ENCODE measurements at places on chromosomes 12 and 14. TPM values are rescaled to one million over a fixed set of nuclear protein-coding genes. Genes with fewer than 3 reads are reported as not detected.
A peak's percentile ranks its signal among the peaks of the same experiment; 100 is the strongest.

DNA sequence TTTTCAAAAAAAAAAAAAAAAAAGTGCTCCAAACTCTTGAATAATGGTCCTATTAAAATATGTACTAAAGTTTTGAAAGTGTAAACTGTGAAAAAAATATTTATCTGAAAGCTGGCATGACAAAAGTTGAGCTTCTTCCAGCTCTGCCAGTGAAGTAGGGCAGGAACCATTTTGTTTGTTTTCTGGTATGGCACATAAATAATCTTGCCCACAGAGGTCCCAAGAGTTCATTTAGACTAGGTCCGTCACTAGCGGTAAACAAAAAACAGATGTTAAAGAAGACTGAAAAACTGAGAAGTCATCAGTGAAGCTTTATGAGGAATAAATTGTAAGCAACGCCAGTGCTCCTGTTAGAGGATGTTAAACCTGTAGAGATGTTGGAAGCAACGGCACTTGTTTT lies 7.0 kb downstream of the ERP27 start:
- no peak for DNase-seq

The LMNTD1 gene
- not detected for total RNA-seq

GRCh38 chr12:1766110-1766509 lies 54.3 kb upstream of the LRTM2 start:
- DNase-seq, result no peak

GRCh38 chr14:97692084-97692483 lies 894.9 kb downstream of the VRK1 start:
- DNase-seq, result no peak

GRCh38 chr12:46660719-46661109 lies 165.1 kb downstream of the SLC38A4 start:
- no peak for DNase-seq

The TMEM121 gene
- 21.2 TPM for total RNA-seq

GRCh38 chr12:120677765-120678473 lies 9.0 kb upstream of the MLEC start:
- no peak for DNase-seq

GRCh38 chr14:53709381-53709780 lies 247.2 kb downstream of the BMP4 start:
- DNase-seq, result no peak

DNA sequence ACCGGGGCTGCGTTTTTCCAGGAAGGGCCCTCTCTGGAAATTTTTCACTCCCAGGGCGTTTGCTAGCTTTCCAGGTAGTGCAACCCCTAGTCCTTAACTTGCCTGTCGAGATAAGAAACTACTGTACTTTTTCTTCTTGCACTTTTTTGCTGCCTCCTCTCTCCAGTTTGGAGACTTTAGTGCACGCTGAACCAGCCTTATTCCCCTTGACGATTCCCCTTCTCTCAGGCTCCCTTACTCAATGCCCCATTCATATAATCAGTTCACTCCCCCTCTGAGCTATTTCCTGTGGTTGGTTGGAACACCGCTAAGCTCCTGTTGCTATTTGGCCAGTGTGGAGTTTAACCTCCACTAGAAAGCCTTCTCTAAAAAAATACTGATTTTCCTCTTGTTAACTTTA lies 682 bp downstream of the CREBL2 start:
- no peak for DNase-seq

DNA sequence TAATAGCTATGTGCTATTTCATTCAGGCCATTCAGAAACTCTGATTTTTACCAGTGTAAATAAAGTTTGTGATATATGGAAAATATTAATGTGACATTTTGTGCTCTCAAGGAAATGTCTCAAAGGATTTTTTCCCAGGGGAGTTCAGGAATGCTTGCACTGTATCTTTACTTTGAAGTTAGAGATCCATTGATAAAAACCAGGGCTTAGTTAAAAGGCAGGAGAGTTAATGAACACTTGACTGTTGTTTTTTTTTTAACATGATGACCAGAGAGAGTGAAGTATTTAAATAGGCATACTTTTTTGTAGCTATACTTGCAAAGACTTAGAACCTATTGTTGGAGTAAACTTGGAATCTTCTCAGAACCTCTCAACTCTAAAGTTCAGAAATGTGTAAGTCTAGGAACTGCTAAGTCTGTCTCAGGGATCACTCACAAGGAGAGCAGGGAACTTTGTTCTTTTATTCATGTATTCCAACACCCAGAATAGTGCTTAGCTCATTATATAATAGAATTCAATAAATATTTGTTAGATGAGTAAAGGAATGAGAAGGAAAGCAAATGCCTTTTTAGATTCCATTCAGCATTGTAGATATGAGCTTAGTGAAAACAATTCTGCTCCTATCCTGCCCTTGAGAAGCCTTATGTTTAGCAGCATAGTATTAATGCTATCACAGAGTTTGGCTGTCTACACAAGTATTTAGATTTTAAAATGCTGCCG lies 117.5 kb downstream of the DAAM1 start:
- DNase-seq, result no peak

- no peak for DNase-seq
Measured at GRCh38 chr12:110578694-110579534, 4.2 kb downstream of the PPTC7 start.

GRCh38 chr12:4450551-4451112 lies 5.0 kb upstream of the FGF6 start:
- DNase-seq, result no peak

DNA sequence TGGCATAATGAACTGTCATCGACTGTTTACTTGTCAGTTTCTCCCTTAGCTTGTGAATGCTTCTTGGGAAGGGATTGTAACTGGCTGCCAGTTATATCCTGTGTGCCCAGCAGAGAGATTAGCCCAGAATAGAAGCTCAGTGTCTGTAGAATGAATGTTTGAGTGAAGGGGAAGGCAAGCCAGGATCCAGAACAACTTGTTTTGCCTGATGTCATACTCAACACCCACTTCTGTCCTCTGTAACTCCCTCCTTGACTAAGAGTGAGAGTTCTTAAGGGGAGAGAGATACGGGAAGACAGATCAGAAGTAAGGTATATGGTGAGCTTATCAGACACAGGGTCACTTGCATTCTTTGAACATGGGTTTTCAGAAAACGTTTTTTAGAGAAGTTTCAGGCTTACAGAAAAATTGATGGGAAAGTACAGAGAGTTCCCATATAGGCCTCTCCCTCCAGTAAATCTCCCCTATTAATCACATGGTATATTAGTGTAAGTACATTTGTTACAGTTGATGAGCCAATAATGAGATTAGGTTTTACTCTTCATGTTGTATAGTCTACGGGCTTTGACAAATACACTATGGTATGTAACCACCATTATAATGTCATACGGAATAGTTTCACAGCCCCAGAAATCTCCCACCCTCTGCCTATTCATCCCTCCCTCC lies 5.6 kb upstream of the SPPL3 start:
- DNase-seq, result no peak

The DPPA3 gene
- not detected for total RNA-seq

The IRAK4 gene
- 10.7 TPM for total RNA-seq

GRCh38 chr12:127162307-127162706 lies 1104.7 kb upstream of the TMEM132C start:
- no peak for DNase-seq

The PSMB5 gene
- total RNA-seq, result 270 TPM

The PAPLN gene
- total RNA-seq, result 21.2 TPM

- DNase-seq, result no peak
Measured at GRCh38 chr12:64877363-64878004, 53.0 kb downstream of the TBC1D30 start.

DNA sequence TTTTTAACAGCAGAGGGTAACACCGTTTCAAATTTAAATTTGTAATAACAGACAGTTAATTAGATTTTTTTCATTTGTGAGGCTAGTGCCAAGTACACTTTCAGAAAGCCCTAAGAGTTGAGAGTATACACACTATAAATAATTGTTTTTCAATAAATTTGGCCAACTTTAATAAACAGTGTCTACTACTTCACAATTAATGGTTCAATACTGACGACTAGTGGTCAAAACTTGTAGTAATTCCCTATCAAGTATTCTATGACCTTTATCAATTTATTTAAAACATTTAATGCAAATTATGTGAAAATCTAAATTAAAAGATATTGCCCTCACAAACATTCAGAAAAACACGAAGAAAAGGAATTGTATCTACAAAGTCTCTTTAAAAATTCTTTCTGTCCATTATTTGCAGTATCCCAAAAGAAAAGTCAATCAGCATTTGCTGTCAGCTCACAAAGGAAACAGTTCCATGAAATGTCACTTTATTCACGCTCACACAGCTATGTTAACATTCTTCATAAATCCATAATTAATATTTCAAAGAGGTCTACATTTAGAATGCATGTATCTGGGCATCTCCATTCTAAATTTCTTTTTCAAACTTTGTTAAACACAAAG lies 91.2 kb downstream of the CEP128 start:
- peak; percentile 8 for DNase-seq

- no peak for DNase-seq
Measured at GRCh38 chr12:84910549-84911241, 1.9 kb downstream of the SLC6A15 start.

DNA sequence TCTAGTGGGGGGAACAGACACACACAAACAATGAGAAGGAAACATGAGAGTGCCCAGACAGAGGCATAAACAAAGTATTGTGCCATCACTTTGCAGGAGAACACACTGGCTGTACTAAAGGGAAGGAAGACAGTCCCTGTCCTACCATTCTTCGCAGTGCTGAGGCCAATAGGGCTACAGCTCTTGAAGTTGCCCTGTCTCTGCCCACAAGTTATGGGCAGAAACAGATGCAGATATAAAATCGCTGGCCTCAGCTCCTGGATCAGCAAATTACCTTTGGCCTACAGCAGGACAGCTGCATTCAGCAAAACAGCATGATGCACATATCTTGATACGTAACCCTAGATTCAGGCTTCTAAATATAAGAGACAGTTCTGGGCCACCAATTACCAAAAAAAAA lies 23.0 kb upstream of the PRKAB1 start:
- no peak for DNase-seq

DNA sequence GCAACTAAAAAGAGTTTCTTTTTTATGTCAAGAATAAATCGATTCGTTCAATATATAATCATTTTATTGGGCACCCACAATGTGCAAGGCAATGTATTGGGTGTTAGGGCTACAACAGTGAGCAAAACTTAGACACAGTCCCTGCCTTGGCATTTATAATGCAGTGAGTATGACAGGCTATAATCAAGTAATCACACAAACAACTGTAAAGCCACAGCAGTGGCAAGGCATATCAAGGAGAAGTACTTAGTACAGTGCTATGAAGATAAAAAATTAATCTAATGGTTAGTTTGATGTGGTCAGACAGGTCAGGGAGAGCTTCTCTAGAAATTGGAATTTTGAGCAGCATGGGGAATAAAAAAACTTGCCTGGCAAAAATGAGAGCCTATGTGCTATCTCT lies 39.5 kb upstream of the OTOGL start:
- no peak for DNase-seq

The DIO2 gene
- not detected for total RNA-seq

DNA sequence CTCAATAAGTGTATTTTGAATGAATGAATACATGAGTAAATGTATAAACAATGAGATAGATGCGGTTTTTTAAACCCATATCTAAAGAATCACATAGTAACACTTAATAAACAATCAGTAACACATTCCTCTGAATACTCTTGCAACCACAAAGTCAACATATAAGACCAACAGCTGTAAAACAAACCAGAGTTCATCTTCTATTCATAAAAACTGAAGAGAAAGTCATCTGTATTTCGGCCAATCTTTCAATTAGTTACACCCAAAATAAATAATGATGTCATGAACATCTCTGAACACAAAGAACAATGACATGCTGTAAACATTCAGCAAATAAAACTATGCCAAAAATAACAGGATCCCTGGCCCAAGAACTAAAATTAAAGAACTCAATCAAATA lies 47.2 kb downstream of the ARMH4 start:
- DNase-seq, result peak; percentile 71

- no peak for DNase-seq
Measured at GRCh38 chr12:121857322-121858246, 1.1 kb downstream of the HPD start.

- DNase-seq, result no peak
Measured at GRCh38 chr14:37013078-37013477, 159.3 kb downstream of the SLC25A21 start.

- no peak for DNase-seq
Measured at GRCh38 chr12:1517007-1517406, 77.4 kb downstream of the FBXL14 start.

The ACSM4 gene
- total RNA-seq, result not detected

DNA sequence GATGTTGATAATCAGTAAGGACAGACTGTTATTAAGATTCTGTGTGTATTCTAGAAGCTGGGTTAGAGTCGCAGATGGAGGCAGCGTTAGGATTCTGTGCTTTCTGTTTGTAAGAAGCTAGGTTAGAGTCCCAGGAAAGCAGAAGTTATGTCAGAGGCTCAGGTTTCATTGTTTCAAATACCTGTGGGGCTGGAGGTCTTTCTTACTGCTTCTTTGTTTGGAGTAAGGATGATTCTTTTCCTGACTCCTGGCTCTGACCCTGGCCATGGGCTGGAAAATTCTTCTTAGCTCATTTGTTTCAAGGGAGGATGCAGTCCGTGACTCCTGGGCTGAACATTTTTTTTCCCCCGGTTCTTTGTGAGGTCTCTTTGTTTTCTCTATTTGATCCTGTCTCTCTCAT lies 5.2 kb downstream of the MUCL1 start:
- DNase-seq, result no peak

DNA sequence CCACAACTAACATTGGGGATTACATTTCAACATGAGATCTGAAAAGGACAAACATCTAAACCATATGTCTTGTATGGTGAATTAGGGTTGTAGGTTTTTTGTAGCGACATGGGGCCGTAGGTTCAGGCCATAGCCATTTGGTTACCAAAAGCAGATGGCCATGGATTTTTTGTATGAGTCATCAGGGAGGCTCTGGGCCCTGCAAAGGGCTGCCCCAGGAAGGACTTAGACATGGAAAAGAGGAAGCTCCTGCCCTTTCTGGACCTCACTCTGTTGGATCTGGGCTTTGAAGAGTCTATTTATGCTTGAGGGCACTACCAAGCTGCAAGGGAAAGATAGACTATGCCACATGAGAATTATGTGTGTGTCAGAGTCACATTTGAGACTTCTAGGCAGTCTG lies 89.3 kb upstream of the DHRS4 start:
- no peak for DNase-seq

- no peak for DNase-seq
Measured at GRCh38 chr14:34403646-34404045, 58.4 kb downstream of the SPTSSA start.

The RIMKLB gene
- 12.4 TPM for total RNA-seq

DNA sequence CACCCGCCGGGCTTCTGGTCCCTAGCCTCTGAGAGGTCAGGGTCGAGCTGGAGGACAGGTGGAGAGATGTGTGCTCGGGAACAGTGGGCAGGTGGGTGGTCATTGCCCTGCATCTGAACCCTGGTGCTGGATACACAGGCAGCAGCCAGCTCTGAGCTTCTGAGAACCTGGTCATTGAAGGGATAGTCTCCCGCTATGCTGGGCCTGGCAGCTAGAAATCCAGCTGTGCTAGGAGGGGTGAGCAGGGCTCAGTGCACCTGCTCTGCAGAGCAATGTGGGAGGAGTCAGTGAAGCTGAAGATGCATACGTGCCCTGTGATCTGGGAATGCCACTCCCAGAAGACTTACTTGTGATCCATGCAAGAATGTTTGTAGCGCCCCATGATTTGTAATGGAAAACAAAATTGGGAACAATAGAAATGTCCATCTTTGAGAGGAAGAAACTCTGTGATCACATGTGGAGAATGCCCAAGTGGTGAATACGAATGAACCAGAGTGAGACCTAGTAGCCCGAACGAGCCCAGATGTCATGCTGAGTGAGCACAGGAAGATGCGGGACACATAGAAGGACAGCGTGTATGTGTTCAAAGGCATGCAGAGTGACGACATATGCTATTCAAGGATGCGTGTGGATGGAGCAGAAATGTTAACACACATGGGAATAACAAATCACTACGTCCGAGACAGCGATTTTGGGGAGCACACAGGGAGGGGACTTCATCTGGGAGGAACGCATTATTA lies 63.4 kb downstream of the AACS start:
- no peak for DNase-seq

All from Caki2 (cell line).